ENCODE measurements at places on chromosomes 7 and 10.

- H3K36me3 ChIP-seq, result no peaks in the 10 kb centered on the region
- no peak overlapping the region for H3K27ac ChIP-seq
- no peak overlapping the region for H3K4me3 ChIP-seq
- H3K27me3 ChIP-seq, result no peaks in the 10 kb centered on the region
- peak; percentile 34 for DNase-seq
Measured at GRCh38 chr10:14656052-14656730, 118.5 kb downstream of the FAM107B start.

GRCh38 chr10:3542185-3542611 is 242.8 kb downstream of the KLF6 start:
- H3K36me3 ChIP-seq, result no peaks in the 10 kb centered on the region
- H3K4me1 ChIP-seq, result no peaks in the 10 kb centered on the region
- no peak for DNase-seq
- no peak overlapping the region for H3K4me3 ChIP-seq

DNA sequence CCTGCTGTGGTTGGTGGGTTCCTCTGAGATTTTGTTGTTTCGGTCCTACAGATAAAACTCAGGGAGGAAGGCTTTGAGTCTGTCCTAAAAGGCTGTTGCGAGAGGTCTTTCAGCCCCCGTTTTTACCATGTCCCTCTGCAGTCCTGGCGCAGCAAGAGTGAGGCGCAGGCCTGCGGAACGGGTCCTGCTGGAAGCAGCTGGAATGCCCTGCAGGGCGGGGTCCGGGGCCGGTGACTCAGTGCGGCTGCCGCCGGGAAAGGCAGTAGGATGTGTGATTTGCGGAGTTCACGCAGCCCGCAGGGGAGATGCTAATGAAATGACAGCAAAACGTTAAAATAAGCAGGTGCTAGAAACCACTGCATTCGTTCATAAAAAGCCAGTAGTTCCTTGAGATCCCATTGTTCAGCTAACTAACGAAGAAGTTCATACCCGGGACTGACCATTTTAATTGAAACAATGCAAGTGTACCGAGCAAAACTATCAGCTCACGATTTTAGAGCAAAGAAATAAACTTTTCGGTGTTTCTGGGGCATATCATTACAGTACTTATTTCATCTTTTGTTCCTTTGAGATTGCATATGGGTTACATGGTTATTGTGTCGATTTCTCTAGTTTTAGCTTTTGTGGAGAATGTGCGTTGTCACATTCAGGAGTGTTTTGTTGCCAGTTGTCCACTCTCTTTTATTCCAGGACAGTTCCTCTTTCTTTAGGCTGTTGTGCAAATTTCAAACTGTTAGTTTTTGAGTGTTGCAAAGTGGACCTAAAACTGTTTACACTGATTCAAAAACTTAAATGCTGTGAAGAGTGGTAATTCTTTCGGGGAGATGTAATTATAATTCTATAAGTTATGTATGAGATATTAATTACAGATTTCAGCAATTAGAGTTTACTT is 783 bp downstream of the ANLN start:
- no peaks in the 10 kb centered on the region for H3K36me3 ChIP-seq
- peak overlapping the region; percentile 97 for H3K27ac ChIP-seq
- H3K4me1 ChIP-seq, result peaks cover 34% of the 10 kb centered on the region
- DNase-seq, result peak; percentile 93

DNA sequence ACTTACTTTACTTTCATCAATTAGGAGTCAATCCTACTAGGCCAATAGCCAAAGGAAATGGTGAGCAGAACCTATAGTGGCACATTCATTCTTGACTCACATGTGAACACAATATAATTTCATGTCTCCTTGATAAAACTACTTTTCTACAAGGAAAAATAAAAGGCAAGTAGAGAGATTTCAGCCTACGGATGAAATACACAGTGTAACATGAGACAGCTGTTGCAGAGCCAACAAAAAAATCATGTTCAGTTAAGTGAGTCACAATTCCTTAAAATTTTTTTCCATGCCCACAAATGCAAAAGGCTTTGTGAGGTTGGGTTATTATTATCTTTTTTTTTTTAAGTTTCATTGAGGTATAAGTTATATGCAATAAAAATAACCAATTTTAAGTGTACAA is 54.8 kb downstream of the GPR141 start:
- H3K4me1 ChIP-seq, result no peaks in the 10 kb centered on the region
- no peak for DNase-seq
- no peaks in the 10 kb centered on the region for H3K27me3 ChIP-seq
- H3K36me3 ChIP-seq, result no peaks in the 10 kb centered on the region
- no peak overlapping the region for H3K27ac ChIP-seq

DNA sequence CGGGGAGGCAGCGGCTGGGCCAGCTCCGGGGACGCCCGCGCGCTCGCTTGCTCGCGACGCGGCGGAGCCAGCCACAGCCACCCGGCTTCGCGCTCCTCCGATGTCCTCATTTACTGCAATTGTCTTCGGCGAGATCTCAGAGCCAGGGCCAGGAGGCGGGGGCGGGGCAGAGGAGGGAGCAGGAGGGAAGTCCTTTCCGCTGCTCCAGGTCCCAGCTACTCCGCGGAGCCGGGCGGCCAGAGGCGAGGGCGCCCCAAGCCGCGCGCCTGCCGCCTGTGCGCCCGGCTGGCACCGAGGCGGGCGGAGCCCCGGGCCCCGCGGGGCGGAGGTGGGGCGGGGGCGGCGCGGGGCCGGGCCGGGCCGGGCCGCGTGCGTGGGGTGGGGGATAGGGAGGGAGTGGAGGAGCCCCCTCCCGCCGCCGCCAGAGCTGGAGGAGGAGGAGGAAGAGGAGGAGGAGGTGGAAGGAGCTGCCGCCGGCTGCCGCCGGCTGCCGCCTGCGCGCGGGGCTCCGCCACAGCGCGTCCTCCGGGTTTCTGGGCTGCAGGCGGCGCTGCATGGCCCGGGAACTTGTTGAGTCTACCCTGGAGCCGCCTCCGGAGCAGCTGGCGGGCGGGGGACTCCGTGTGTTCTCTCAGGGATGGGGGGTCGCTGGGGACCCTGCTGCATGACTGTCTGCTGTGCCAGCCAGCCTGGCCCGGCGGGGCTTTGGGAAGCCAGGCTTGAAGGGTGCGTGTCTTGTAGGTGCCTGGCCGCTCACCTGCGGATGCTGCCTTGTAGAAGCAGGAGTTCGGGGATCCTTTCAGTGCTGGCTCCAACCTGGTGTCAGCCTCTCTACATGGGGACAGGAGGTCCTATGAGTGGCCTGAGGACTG is at the start of gene INSYN2A:
Gene INSYN2A (minus strand): TSS at position 310 of the 872 bp plus-strand sequence. CDS start 20,196 bp downstream, outside the sequence.
- DNase-seq, result peak; percentile 82
- peak within 1 kb of the TSS; percentile 67 for H3K4me3 ChIP-seq
- no peak within 1 kb of the TSS for H3K27ac ChIP-seq
- no peaks in the 10 kb centered on the region for H3K36me3 ChIP-seq
- peaks cover 49% of the 10 kb centered on the region for H3K27me3 ChIP-seq
- H3K4me1 ChIP-seq, result peaks cover 12% of the 10 kb centered on the region

Measured in GM23338 (cell line).